ENCODE measurements at places on chromosomes 1 and 21. TPM values are rescaled to one million over a fixed set of nuclear protein-coding genes. Genes with fewer than 3 reads are reported as not detected.

DNA sequence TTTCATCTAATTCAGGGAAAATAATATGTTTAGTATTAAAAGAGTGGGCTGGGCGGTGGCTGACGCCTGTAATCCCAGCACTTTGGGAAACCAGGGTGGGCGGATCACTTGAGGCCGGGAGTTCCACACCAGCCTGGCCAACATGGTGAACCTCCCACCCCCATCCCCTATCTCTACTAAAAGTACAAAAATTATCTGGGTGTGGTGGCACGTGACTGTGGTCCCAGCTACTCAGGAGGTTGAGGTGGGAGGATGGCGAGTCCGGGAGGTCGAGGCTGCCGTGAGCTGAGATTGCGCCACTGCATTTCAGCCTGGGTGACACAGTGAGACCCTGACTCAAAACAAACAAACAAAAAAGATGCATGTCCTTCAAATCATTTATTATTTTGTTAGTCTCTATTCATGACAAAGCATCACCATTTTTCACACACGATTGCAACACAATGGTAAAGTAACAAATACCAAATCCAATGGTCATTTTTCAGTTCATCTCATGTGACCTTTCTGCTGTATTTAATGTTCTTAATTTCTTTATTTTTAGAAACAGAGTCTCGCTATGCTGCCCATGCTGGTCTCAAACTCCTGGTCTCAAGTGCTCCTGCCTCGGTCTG lies 1.0 kb downstream of the MSH4 start:
- DNase-seq: no peak

DNA sequence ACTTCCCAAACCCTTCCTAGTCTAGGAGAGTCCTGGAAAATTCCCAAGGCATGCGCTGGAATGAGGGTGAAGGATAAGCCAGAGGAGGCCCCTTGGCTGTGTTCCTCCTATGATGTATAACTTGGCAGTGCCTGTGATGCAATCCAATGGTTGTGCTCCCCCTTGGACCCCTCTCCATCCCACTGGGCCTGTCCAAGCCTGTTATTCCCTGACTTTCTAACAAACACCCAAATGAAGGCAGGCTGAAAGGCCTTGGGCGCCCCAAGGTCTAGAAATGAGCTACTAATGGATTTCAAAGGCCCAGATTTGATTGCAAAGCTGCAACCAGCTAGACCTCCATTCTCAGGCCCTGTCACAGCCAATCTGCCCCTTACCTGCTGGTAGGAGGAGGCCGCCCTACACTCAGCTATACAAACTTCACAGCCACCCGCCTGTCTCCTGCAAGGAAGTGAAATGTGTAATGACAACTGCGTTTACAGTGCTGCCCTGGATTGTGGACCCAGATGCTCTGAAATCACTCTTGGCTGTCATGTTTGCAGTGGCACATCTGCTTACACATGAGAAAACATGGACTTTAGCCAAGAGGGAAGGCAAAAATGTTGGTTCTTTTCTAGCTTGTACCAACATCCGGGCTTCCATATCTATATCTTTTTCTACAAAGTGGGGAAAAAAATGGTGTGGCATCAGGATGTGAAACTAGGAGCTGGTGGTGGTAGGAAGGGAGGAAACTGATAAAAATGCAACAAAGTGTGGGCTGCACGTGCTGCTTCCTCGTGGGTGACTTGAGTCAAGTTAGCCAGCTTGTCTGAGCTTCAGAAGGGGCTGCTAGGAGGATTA lies 130.4 kb downstream of the TRABD2B start:
- no peak for DNase-seq

Gene OR2T27
- total RNA-seq: not detected

- DNase-seq: peak; percentile 79
Observed at GRCh38 chr21:34762786-34763185, 94.0 kb downstream of the CLIC6 start.

GRCh38 chr1:203217139-203217655 lies 12.3 kb downstream of the CHIT1 start:
- no peak for DNase-seq

DNA sequence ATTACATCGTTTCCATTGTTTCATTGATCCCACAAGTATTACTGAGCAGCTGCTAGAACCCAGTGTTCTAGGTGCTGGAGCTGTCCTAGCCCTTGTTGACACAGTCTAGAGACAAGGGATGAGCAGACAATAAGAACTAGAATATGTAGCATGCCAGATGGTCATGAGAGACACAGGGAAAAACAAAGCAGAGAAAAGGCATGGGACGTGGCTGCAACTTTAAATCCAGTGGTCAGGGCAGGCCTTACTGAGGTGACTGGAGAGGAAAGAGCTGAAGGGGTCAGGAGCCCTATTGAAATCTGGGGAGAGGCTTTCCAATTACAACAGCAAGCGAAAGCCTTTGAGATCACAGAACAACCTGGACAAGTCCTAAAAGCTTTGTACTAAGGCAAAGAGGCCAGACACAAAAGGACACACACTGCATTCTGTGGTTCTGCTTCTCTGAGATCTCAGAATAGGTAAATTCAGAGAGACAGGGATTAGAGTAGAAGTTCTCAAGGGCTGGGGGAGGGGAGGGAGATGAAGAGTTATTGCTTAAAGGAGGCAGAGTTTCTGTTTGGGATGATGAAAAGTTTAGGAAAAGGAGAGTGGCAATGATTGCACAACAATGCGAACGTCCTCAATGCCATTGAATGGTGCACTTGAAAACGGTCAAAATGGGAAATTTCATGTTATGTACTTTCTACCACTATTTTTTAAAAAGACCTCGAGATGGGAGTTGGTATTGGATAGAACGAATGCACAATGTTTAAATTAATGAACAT lies 467.4 kb upstream of the VAMP3 start:
- no peak for DNase-seq
